Progenitor cell of endocrine pancreas (in vitro differentiated cells): ENCODE measurements at places on chromosomes 7 and 10.

GRCh38 chr10:107011105-107011504 is 153.4 kb downstream of the SORCS1 start:
- no peak for DNase-seq

DNA sequence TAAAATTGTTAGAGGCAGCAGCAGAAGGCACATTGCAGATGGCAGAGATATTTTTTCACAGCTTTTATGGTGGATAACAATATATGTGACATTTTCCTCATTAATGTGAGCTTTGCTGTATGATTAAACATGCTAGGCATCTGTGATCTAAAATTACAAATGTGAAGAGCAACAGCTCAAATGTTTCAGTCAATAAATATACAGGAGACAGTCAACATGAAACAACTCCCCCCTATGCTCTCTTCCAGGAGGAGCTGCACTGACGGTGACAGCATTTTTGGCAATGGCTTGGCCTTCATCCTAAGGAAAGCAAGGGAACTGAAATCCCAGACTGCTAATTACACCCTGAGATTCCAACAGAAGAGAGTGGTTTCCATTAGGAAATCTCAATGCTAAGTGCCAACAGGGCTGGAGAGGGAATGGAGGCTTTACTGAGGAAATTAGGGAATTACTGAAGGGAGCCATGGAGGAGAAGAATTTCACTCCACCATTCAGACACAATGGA is 51.4 kb upstream of the GRB10 start:
- no peak for DNase-seq

DNA sequence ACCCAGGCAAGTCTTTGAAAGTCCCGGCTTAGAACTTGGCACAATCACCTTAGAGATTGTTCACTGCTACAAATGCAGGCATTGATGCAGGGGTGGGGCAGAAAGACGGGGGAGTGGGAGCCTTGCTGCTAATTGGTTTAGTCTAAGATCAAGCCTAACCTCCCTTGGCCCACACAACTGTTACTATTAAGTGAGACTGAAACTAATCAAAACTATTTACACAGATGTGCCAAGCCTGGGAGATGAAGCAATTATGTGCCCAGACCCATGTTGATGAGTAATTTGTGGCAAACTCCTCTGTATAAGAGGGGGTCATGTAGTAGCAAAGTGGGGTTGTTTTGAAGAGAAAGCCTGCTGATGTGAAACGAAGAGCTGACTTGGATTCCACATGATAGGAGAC is 178.2 kb upstream of the ITGB1 start:
- no peak for DNase-seq

GRCh38 chr10:125727436-125727835 is 7.9 kb downstream of the EDRF1 start:
- DNase-seq, result no peak

- no peak for DNase-seq
Observed at GRCh38 chr10:69936091-69936490, 116.6 kb upstream of the MACROH2A2 start.

DNA sequence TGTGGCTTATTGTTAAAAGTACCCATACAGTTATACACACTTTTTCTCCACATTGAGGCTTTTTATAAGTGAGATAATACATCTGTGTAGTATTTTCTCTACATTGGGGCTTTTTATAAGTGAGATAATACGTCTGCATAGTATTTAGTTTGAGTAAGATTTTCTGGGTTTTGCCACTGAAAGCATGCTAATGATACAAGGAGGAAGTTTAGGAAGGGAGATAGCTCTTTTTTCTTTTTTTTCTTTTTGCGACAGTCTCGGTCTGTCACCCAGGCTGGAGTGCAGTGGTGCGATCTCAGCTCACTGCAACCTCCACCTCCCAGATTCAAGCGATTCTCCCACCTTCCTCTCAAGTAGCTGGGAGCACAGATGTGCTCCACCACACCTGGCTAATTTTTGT is 13.3 kb downstream of the FAM107B start:
- DNase-seq, result no peak

DNA sequence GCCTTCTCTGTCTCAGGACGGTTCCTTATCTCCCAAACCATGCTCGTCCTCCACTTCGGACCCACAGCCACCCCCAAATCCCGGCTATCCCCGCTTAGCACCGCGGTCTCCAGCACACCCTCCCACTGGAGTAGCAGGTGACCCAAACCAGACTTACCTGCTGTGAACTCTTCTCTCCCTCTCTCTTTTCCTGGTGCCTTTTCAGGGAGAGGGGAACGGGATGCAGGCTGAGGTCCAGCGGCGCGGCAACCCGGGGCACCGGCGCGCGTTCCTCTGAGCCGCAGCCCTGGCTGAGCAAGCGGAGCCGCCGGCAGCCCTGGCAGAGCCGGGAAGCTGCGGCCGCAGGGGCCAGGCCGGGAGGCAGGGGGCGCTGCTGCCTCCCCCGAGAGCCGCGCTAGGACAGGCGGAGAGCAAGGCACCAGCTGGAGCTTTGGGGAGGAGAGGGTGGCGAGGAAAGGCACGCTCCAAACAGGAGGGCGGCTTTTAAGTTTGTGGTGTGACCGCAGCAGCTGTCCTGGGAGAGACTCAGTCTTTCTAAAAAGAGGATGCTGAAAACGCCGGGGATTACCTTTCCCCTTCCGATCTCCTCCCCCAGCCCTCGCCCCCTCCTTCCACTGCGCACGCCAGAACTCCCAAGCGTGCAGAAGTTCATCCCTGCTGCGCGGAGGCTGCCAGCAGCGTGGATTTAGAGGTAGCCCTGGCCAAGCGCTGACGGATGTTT is at the start of gene SEMA3D:
Gene SEMA3D (minus strand): TSS at position 536 of the 721 bp plus-strand sequence. CDS start 65,165 bp downstream, outside the sequence.
- DNase-seq, result peak; percentile 88

- DNase-seq, result no peak
Observed at GRCh38 chr7:140458201-140458600, 21.1 kb downstream of the MKRN1 start.

DNA sequence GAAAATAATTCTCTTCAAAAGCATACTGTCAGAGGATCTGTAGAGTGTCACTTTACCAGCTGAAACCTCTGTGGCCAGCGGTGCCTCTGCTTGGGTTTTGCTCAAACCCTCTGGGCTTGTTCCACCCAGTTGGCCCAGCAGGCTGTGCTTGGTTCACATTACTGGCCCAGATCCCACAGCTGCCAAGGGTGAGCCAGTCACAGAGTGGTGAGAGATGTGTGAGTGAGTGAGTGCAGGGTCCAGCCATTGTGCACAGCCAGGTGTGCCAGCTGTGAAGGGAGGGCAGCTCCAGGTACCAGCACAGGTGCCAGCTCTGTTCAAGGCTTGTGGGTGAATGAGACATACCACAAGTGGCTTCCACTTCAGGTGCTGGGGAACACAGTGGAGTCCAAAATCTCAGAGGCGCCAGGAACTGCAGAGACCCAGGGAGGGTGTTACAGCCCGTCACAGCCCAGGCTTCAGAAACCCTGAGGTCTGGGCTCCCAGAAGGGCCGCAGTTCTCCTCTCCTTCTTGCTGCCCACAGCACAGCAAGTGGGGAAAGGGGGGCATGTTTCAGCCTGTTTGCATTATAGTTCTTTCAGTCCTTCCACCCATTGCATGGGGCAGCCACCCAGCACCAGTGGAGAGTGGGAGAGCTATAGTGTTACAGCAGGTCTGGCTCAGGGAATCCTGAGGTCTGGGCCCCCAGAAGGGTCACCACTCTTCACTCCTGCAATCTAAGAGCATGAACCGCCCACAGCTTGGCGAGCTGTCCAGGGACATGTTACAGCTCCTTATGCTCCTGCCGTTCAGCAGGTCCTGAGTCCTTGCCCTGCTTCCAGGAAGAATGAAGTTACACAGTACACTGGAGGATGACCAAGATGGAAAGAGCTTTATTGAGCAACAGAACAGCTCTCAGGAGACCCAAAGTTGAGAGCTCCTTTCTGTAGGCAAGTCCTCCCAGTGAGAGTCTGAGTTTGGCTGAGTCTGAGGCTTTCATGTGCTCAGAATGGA is 931.7 kb upstream of the SORCS1 start:
- DNase-seq, result no peak

DNA sequence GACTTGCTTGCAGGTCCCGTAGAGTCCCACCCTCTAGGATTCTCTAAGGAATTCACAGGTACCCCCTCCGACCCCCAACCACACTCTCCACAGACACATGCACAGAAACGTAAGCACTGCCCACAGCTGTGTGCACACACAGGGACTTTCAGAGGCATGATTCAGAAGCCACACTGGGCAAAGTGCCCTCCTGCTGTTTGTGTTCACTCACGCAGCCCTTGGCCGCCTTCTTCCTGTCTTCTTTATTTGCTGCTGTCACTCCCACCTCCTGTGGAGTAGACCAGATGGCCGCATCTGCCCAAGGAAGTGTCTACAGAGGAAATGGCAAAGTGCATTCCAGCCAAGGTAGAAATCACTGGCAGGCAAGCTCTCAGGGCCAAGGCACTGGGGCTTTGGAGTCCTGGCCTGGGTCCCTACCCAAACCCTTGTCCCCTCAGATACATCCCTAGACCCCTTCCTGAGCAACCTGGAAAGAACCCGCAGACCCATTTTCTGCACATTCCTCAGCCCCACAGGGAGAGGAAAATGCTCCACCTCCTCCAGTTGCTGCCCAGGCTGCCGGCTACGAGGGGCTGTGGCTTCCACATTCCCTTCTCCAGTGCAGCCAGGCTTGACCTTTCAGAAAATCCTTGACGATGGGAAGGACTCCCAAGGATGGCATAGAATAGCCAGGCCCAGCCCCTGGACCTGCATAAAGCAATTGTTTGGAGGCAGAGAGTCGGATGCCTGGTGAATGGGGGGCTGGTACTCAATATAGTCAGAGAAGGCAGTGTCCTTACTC is 21.6 kb upstream of the GIMAP8 start:
- no peak for DNase-seq

DNA sequence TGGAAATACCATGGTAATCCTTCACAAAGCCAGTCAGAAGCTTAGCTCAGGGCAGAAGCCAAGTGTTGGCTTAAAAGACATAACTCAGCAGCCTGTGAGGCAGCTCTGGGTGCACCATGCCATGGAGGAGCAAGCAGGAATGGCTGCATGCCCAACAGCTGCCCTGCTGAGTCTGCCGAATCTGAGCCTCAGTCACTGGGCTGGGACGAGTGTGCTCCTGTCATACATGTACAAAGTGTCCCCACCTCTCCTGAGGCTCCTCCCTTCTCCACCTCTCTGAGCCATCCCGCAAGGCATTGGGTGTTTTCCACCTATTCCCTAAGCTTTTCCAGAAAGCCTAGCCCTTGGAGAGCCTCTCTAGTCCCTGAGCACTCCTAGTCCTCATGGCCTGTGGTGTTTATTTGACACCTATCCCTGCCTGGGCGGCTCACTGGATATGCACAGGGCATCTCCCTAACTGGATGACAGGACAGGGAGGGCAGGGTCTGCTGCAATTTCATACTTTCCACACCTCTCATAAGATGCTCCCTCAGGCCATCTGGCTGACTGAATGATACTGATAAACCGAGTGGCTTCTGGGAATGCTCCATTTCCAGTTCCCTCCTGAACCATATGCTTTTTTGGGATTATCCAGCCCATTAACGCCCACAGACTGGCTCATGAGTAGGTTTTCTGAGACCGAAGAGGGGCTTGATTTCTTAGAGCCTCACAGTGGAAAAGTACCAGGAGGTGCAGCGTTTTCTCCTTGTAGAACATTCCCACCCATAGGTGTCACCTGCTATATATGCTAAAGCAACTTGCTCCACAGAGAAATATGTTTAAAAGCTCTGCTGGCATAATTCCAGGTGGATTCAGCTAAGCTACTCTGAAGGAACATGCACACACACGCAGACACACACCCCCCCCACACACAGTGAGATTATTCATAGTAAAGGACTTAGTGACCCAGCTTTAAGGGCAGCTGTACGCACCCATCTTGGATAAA is 199.3 kb downstream of the SNX10 start:
- no peak for DNase-seq

GRCh38 chr7:29457141-29457561 is 106.5 kb upstream of the PRR15 start:
- DNase-seq, result no peak

DNA sequence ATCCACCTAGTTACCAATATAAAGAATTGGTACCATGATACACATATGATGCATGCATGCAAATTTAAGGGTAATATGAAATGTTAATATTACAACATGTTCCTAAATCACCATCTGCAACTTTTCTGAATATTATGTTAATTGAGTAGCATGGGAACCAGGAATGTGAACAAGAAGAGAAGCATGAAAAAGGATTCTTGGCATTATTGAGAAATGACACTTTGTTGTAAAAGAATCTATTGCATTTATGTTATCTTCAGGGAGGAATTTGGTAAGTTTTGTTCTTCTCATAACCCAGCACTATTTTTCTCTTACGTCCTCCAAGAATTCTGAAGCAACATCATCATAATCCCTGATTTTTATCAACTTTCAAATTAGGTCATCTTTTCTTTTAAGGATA is 159.9 kb upstream of the SLC25A13 start:
- no peak for DNase-seq

DNA sequence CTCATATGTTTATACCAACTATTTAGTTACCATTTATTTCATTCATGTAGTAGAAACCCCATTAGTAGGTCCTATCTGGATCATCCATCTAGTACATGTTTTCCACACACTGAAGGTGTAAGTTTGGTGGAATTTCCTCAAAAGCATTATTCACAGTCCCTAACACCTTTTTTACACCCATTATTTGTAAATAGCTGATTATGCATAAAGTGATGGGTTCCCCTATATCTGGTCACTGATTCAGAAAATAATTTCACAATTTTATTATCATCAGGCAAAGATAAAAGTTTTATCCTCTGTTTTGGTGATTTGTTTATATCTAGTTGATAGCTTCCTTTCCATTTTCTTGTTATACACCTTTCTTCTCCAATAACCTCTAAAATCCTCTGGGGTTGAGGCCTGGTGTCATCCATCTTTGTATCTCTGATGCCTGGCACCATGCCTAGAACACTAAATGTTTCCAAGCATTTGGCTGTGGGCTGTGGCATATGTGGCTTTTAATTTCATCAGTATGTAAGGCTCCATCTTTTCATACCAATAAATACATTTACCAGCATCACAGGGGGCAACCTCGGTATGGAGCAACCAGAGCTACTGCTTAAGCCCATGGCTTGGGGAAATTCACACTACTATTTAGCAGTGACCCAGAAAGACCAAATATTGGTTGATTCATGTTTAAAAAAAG is 1089.5 kb upstream of the LRRN3 start:
- DNase-seq, result no peak

- DNase-seq, result no peak
Observed at GRCh38 chr10:92822060-92822634, 26.2 kb upstream of the EXOC6 start.

- DNase-seq, result no peak
Observed at GRCh38 chr10:49375611-49376010, 20.3 kb downstream of the DRGX start.

- DNase-seq, result peak; percentile 85
Observed at GRCh38 chr10:102229810-102230263, 3.7 kb downstream of the ELOVL3 start.

- no peak for DNase-seq
Observed at GRCh38 chr7:127865466-127865865, 165.8 kb downstream of the LRRC4 start.

- DNase-seq, result no peak
Observed at GRCh38 chr10:132708441-132708840, 77.5 kb downstream of the NKX6-2 start.

GRCh38 chr7:39700932-39701331 is 77.6 kb downstream of the RALA start:
- DNase-seq, result no peak

- no peak for DNase-seq
Observed at GRCh38 chr7:14195079-14195478, 205.6 kb upstream of the ETV1 start.
